Activated CD8-positive, alpha-beta T cell treated with anti-CD3 and anti-CD28 coated beads for 36 hours (primary cell): ENCODE measurements at places on chromosomes 1 and 21. TPM values are rescaled to one million over a fixed set of nuclear protein-coding genes. Genes with fewer than 3 reads are reported as not detected.

KCNT2 gene
- total RNA-seq = not detected

DNA sequence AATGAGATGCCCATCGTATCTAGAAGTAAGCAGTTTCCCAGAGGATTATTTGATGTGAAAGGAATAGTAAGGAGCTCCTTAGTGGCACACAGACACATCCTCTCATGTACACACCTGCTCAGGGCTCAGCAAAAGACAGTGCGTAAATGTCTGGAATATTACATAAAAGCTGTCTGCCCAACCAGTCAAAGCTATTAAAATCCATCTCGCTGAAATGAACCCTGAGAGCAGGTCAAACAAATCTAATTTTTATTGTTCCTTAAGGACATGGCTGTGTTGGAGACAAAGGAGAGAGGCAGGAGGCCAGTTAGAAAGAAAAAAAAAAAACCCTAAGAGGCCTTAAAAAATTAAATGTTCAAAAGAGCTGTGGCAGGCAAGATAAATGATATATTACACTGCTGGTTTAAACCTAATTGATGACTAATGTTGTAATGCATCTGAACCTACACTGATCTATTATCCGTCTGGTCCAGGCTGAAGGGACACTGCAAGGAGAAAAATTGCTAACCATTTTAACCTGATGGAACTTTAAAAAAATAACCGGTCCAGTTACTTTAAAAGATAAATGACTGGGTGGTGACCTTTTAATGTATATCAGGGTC, 58.5 kb upstream of the FGGY start:
- no peaks in the 10 kb centered on the region for H3K36me3 ChIP-seq
- DNase-seq = no peak
- no peak overlapping the region for H3K4me3 ChIP-seq
- no peaks in the 10 kb centered on the region for H3K4me1 ChIP-seq
- no peak overlapping the region for H3K27ac ChIP-seq
- no peaks in the 10 kb centered on the region for H3K27me3 ChIP-seq

- DNase-seq = peak; percentile 32
- H3K4me3 ChIP-seq = peak overlapping the region; percentile 81
- peaks cover 17% of the 10 kb centered on the region for H3K36me3 ChIP-seq
- peaks cover 35% of the 10 kb centered on the region for H3K4me1 ChIP-seq
These were observed 1.1 kb upstream of the GTF2B start for GRCh38 chr1:88892357-88892877.

DNA sequence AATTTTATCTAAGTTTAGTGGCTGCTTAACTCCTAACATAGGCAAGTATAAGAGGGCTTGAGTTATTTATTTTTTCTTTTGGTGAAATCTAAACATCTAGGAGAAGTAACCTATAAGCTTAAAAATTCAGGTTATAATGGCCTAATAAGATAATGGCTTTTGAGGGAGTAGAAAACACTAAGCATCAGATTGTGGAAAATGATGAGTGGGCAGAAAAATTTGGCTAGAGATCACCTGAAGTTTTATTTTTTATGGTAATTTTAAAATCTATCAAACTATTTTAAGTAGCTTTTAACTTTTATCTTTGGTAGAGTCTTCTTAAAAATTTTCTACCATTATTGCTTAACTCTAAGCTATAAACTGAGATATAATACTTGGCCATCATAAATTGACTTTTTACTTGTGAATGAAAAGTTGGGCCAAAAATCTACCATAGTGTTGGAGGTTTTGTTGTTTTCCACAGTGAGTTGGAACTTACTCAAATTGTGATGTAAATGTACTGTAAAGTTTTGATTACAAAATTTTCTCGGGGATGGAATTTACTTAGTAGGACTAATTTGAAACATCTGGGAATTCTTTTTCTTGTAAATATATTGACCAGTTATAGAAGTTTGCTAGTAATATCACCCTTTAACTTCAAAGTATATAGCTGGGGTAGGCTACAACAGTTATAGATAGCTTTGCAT, 63.9 kb downstream of the USP25 start:
- no peak overlapping the region for H3K27ac ChIP-seq
- peaks cover 55% of the 10 kb centered on the region for H3K4me1 ChIP-seq
- DNase-seq = no peak
- peaks cover 26% of the 10 kb centered on the region for H3K36me3 ChIP-seq
- H3K27me3 ChIP-seq = no peaks in the 10 kb centered on the region
- no peak overlapping the region for H3K4me3 ChIP-seq

DNA sequence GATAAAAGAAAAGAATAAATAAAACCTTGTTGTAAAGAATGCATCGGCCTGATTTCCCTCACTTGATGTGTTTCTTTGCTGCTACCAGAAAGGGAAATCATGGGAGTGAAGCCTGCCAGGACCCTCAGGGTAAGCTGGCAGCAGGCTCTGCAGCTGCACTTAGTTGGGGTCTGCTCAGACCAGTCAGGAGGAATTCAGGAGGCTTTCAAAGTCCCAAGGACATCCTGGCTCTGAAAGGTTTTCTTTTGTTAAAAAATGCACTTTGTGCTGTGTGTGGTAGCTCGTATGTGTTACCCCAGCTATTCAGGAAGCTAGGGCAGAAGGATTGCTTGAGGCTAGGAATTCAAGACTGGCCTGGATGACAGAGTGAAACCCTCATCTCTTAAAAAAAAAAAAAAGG, 254.8 kb downstream of the ZNF648 start:
- H3K4me1 ChIP-seq = peaks cover 2% of the 10 kb centered on the region
- H3K4me3 ChIP-seq = no peak overlapping the region
- H3K36me3 ChIP-seq = no peaks in the 10 kb centered on the region
- H3K27ac ChIP-seq = no peak overlapping the region

NUF2 gene
- 54.6 TPM for total RNA-seq

AVPR1B gene
- not detected for total RNA-seq

MYBPH gene
- total RNA-seq = not detected

TNFAIP8L2 gene
- total RNA-seq = 17.5 TPM

MANEAL gene
- total RNA-seq = 1.4 TPM

DNA sequence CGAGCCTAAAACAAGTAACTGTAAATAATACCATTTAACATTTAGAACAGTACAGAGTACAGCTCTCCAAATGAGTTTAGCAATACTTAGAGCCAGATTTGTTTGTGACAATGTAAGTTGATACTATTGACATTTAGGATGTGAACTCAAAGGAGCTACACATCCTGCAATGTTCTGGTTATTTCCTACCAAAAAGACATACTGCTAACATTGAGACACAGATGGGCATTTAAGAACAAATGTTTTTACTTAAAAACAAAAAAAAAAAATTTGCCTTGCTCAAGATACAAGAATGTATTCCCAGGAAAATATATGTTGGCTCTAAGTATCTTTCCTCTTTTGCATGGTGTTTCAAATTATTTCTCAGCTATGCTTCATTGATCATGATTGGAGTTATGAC, 1464.8 kb upstream of the PRMT6 start:
- H3K4me3 ChIP-seq = no peak overlapping the region
- H3K27me3 ChIP-seq = no peaks in the 10 kb centered on the region
- H3K4me1 ChIP-seq = no peaks in the 10 kb centered on the region
- no peak for DNase-seq
- H3K36me3 ChIP-seq = no peaks in the 10 kb centered on the region

DNA sequence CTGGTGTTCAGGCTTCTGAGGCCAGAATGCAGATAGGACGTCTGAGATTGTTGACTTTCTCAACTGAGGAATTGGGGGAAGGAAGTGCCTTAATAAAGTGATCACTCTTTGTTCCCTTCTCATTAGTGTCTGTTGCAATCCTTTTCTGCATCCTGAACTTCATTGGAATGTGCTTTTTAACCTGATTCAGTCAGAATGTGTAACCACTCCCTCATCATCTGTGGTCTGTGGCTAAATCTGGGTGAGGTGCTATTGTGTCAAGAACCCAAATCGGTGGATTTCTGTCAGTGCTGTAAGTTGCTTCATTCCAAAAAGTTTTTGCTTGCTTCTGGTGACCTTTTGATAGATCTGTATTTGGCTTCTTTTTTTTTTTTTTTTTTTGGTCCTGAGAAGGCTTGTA, 38.2 kb downstream of the ARID1A start:
- peaks cover 63% of the 10 kb centered on the region for H3K4me1 ChIP-seq
- DNase-seq = peak; percentile 56
- no peak overlapping the region for H3K4me3 ChIP-seq
- no peaks in the 10 kb centered on the region for H3K27me3 ChIP-seq
- H3K27ac ChIP-seq = peak overlapping the region; percentile 79
- peaks cover 69% of the 10 kb centered on the region for H3K36me3 ChIP-seq

GRCh38 chr1:201573923-201574322, 35.0 kb downstream of the NAV1 start:
- no peak overlapping the region for H3K4me3 ChIP-seq
- H3K4me1 ChIP-seq = no peaks in the 10 kb centered on the region
- no peaks in the 10 kb centered on the region for H3K36me3 ChIP-seq

DNA sequence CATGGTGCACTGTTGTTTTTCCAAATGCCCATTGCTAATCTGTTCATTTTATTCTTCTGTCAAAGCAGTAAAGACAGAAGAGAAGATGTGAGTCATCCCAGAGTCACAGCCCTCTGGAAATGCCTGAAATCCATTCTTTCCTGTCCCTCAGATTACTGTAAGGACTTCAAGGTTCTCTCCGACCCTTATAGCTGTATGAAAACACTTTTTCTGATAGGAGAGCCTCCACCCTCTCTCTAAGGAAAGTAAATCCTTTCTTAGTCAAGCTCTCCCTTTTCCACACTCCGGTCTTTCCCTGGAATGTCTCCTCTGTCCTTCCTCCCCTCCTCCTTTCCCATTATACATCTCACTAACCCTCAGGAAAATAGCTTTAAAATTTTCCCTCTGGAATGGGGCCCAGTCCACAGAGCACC, 3.5 kb upstream of the PRDX6 start:
- H3K27me3 ChIP-seq = no peaks in the 10 kb centered on the region
- peak overlapping the region; percentile 3 for H3K27ac ChIP-seq
- peaks cover 38% of the 10 kb centered on the region for H3K4me1 ChIP-seq
- no peak for DNase-seq

CFHR2 gene
- total RNA-seq = not detected

AGPAT3 gene
- total RNA-seq = 62.2 TPM

GRCh38 chr1:19073311-19074186, 117.1 kb upstream of the IFFO2 start:
- H3K4me3 ChIP-seq = no peak overlapping the region
- H3K27ac ChIP-seq = no peak overlapping the region
- no peak for DNase-seq
- H3K27me3 ChIP-seq = no peaks in the 10 kb centered on the region

DNA sequence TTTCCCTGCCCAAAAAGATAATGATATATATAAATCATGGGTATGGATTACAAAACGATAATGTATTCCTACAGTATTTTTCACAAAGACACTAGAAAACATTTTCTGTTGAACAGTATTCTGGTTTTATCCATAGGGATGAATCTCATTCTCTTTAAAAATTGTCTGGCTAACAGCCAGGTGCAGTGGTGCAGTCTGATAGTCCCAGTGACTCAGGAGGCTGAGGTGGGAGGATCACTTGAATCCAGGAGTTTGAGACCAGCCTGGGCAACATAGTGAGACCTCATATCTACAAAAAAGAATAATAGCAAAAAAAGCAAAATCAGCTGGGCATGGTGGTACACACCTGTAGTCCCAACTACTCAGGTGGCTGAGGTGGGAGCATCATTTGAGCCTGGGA, 23.3 kb downstream of the PIP5K1A start:
- H3K4me3 ChIP-seq = no peak overlapping the region
- H3K36me3 ChIP-seq = peaks cover 6% of the 10 kb centered on the region
- H3K27me3 ChIP-seq = no peaks in the 10 kb centered on the region
- H3K4me1 ChIP-seq = peaks cover 9% of the 10 kb centered on the region
- no peak for DNase-seq
- no peak overlapping the region for H3K27ac ChIP-seq

DNA sequence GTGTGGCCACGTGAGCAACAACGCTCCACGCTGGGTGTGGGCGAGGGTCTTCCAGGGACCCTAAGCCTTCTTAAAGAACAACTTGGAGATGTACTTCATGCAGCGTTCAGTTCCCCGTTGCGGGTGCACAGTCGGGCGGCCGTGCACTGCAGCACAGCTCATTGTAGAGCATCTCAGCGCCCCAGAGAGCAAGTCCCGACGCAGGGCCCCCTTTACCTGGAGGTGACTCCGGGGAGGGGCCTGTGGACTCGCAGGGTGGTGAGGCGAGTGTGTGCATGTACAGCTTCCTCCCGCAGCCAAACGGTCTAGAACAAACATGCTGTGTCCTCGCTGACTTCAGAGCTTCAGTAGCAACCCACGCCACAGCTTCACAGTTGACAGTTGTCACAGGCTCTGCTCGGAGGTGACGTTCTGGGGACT, 19.5 kb downstream of the RRP1 start:
- no peaks in the 10 kb centered on the region for H3K27me3 ChIP-seq
- DNase-seq = no peak
- peaks cover 5% of the 10 kb centered on the region for H3K4me1 ChIP-seq
- H3K4me3 ChIP-seq = no peak overlapping the region

DNA sequence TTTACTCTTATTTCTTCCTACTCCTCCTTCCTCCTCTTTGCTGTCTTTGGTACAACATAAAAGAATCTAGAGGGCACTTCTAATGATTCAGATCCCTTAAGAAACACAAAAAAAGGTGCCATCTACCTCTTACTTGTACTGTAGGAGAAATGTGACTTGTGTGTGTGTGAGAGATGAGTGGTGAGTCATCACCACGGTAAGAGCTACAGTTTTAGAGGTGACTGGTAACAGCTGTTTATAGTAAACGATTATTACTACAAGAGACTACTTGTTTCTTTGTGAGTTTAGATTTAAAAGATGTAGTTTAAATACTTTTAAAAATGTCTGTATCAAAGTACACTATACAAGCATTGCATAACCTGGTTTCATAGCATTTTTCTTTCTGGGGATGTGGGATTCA, 40.4 kb downstream of the SLC35D1 start:
- H3K4me3 ChIP-seq = no peak overlapping the region
- peaks cover 6% of the 10 kb centered on the region for H3K4me1 ChIP-seq
- no peaks in the 10 kb centered on the region for H3K27me3 ChIP-seq
- peak; percentile 11 for DNase-seq
- H3K27ac ChIP-seq = peak overlapping the region; percentile 76

EPHB2 gene
- total RNA-seq = not detected

DNA sequence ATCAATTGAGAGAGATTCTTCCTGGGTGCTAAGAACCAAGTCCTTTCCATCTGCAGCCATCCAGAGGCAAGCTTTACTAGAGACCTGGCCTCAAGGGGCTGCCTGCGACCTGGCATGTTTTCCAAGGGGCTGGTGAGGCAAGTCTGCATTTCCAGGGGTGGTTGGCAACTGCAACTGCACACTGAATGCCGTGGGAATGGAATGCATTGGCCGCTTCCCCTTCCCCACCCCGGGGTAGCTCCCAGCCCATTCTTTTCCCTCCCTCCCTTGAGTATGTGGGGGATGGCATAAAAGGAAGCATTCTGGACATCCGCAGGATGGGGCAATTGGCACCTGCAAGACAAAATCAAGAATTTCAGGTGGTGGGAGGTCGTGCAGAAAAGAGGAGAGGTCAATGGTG, 155.1 kb downstream of the IGSF21 start:
- H3K4me1 ChIP-seq = no peaks in the 10 kb centered on the region
- peaks cover 3% of the 10 kb centered on the region for H3K27me3 ChIP-seq
- no peak overlapping the region for H3K27ac ChIP-seq

PTGFR gene
- not detected for total RNA-seq
